Left cardiac atrium (tissue), 4 donors: ENCODE measurements at places on chromosomes 16 and 17. TPM values are rescaled to one million over a fixed set of nuclear protein-coding genes. Genes with fewer than 3 reads are reported as not detected.

DNA sequence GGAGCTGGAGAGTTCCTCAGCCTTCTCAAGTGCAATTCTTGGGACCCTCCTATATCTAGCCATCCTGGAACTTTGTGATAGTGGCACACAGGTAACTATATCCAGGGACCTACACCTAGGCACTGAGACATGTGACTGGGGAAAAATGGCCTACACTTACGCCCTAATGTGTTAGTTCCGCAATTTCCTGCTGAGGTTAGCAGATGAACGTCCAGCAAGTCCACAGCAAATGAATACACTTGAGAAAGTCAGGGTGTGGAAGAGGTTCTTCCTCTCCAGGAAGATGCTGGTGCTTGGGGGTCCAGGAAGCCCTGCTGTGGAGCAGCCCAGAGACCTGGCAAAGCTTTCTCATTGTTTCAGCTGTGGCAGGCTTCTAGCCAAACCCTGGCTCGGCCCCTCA, 20.8 kb downstream of the PIK3R5 start:
- DNase-seq: no peak

GRCh38 chr17:77884967-77885641, 73.4 kb upstream of the TNRC6C start:
- no peak for DNase-seq

- DNase-seq: no peak
Measured at GRCh38 chr17:80308692-80309517, 48.3 kb downstream of the RNF213 start.

Gene BTBD17
- not detected for total RNA-seq

Gene ANTKMT
- 36.8 TPM for total RNA-seq

- no peak for DNase-seq
Measured at GRCh38 chr16:84119368-84119767, 2.6 kb upstream of the MBTPS1 start.

DNA sequence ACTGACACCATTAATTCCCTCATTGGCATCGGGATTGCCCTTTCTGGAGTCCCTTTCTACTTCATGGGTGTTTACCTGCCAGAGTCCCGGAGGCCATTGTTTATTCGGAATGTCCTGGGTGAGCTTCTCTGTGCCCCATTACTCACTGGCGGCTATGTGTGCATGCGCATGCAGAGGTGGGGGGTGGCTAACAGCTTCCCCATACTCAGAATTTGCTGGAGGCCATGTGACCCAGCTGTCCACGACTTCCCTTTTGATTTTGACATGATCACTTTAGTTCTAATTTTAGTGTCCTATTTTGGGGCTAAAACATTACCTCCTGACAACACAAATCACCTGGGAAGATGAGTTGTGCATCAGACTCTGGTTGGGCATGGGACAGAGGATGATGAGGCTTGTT, 14.1 kb downstream of the SLC7A6OS start:
- no peak for DNase-seq

DNA sequence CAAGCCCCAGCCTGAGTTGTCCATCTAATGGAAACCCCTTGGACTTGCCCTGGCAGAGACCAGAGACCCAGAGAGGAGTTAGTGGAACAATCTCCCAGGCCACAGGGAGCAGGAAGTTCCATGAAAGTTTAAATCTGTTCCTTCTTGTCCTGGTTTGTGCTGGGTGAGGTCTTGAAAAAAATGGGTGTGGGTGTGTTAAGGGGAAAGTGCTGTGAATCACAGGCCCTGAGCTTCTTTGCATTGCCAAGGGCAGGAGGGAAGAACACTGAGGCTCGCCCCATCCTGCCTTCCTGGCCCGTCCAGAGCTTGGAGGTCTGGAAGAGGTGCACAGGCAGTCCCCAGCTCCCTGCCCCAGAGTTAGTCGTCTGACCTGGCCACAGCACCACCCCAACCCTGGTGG, 2.3 kb downstream of the ADORA2B start:
- no peak for DNase-seq

Gene CCDC78
- total RNA-seq: 0.50 TPM

- peak; percentile 31 for DNase-seq
Measured at GRCh38 chr17:29593591-29594518, 923 bp downstream of the ANKRD13B start.

Gene MYH8
- total RNA-seq: not detected

DNA sequence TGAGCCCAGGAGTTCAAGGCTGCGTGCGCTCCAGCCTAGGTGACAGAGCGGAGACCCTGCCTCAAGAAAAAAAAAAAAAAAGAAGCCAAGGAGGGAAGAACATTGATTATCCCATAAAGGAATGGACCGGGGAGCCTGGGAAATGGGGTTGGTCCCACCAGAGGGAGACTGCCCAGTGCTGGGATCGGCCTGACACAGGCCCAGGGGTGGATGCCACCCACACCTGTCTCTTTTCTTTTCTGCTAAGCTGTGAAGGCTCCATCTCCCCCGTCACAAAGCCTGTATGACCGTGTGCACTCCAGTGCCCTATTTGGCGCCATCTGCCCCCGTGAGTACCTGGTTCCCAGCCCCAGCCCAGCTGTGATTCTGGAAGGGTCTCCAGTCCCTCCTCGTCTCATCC, 15.7 kb downstream of the UBALD1 start:
- DNase-seq: no peak

GRCh38 chr17:50426472-50426782, 409 bp downstream of the ACSF2 start:
- no peak for DNase-seq

Gene SLC5A11
- total RNA-seq: not detected

DNA sequence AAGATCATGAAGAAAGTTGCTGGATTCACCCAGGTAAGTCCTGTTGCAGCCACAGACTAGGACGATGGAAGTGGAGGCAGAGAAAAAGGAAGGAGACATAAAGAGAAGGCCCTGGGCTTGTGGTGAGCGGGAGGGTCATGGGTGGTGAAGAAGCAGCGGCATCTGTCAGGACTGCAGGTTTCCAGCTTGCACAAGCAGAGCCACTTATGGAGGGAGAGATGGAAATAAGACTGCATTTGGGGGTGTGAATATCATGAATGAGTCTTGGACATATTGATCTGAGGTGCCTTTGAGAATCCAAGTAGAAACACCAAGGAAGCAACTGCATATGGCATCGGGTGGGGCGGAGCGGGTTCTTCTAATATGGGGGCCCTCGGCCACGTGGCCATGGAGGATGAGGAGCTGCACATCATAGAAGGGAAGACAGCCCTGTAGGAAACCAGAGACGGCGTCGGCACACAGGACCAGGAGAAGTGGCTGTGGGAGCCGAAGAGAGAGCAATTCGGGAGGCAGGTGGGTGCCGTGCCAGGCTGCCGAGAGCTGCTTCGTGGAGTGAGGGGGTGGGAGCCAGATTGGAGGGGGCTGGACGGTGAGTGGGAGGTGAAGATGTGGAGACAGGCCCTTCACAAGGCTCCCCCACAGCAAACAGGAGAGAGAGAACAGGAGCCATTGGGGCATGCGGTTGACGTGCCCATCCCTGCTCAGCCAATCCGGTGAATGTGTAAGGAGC, 243.5 kb downstream of the GSG1L start:
- DNase-seq: no peak

DNA sequence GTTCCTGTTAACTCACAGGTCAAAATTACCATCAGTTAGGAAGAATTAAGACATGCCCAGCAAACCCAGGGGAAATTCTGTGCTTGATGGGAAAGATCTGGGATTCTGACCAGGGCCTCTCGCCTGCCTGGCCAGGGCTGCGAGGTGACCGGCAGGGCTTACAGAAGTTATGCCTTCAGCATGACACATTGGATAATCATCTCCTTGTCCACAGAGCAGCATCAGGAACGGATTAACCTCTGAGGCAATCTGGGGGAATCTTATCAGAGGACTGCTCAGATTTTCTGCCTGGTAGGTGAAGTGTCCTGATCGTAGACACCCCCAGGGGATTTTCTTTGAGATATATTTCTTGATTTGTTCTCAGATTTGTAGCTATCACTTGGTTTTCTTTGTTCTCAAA, 172.5 kb downstream of the HS3ST3A1 start:
- no peak for DNase-seq

- DNase-seq: peak; percentile 51
Measured at GRCh38 chr17:1977583-1978395, 47.3 kb downstream of the RTN4RL1 start.

Gene TMEM235
- total RNA-seq: not detected

DNA sequence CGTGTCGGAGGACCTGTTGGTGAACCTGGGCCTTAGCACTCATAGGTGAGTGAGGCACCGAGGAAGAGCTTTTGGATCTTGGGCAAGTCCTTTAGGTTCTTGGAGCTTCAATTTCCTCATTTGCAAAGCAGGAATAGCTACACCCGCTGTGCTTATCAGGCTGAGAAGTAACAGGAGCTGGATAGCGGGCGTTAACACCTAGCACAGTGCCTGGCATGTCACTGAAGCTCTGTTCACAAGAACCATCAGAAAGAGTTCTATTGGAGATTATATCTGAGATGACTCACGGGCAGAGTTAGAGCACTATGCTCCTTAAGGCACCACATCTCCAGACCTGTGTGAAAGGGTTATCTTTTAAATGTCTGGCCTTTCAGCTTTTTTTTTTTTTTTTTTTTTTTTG, 12.8 kb downstream of the MEOX1 start:
- no peak for DNase-seq

DNA sequence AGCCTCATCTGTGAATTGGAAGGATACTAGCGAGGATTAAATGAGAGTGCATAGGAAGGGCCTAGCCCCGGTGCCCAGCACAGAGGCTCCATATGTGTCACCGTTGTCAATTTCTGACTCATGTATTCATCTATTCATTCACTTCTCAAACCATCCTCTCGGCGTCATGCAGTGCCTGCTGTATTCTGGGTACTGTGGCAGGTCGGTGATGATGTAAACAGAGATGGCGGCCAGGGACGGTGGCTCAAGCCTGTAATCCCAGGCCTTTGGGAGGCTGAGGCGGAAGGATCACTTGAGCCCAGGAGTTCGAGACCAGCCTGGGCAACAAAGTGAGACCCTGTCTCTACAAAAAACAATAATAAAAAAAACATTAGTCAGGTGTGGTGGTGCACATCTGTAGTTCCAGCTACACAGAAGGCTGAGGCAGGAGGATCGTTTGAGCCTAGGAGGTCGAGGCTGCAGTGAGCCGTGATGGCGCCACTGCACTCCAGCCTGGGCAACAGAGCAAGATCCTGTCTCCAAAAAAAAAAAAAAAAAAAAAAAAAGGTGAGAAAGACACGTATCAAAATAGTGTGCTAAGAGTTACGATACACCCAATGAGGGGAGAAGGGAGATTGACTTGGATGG, 4.3 kb upstream of the PPP1R1B start:
- no peak for DNase-seq

GRCh38 chr17:47830396-47831002, 842 bp downstream of the MRPL10 start:
- DNase-seq: no peak

DNA sequence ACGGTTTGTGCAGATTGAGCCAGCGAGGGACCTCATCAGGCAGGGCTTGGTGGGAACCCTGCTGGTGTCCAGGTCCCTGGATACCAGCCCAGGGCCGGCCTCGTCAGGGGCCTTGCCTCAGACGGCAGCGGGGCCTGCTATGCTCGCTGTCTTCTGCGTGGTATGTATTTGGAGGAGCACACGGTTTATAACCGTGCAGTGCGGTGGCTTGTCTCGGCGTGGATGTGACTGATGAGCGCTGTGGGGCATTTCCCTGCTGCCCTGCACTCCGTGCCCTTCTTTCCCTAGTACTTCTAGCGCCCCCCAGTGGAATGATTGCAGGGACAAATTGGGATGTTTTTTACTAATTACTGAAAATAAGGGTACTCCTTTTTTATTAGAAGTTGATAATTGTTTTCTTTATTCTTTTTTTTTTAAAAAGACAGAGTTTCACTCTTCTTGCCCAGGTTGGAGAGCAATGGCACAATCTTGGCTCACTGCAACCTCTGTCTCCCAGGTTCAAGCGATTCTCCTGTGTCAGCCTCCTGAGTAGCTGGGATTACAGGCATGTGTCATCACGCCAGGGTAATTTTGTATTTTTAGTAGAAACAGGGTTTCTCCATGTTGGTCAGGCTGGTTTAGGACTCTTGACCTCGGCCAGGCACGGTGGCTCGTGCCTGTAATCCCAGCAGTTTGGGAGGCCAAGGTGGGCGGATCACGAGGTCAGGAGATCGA, 15.3 kb downstream of the TBCD start:
- peak; percentile 45 for DNase-seq

DNA sequence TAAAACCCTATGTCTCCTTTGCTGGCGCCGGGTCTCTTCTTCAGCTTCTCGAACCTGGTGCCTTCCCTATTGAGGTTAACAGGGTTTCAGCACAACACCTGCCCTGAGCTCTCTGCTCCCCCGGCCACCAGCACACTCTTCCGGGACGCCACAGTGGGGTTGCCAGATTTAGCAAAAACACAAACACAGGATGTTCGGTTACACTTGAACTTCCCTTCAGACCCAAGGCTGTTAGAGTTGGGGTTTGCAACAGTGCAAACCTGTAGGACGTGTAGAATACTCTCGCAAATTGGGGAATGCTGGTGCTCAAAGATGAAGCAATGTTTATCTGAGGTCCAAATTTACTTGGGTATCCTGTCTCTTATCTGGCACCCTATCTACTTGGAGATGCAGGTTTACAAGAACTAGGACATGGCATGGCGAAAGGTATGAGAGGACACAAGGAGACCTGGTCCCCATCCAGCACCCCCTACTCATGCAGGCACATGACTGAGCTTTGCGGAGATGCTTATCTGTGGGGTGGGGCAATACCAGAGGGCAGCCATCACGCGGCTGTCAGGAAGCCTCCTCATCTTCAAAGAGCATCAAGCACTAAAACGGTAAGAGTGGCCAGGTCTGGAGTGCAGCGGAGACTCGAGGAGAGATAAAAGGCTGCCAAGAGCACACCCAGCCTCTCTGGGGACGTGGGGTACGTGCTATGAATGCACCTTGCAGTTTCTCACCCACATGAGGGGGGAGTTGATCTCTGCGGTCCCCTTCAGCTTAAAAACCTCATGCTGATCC, 52.8 kb downstream of the SDK2 start:
- no peak for DNase-seq

Gene KCTD19
- total RNA-seq: 0.16 TPM

- DNase-seq: peak; percentile 81
Measured at GRCh38 chr16:30535777-30536190, 1.1 kb upstream of the ZNF747 start.

- DNase-seq: peak; percentile 89
Measured at GRCh38 chr17:40559954-40560591, 5.2 kb downstream of the CCR7 start.

GRCh38 chr17:33950061-33950460, 305.0 kb upstream of the CCL2 start:
- DNase-seq: no peak

Gene HOXB1
- total RNA-seq: not detected

DNA sequence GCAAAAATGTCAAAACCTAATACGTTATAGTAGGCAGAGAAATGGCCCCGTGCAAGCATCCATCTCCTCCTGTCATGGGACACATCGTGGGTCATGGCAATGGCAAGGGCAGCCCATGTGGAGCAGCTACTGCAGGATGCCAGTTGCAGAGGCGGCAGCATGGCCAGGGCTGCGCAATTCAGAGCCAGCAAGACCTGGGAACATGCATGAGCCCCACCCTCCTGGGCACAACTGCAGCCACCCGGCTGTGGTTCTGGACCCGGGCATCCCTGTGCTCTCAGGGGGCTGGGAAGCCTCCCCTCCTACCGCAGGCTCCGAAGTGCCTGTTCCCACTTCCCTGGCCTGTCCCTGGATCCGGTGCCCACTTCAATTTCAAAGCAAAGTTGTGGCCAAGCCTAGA, 203.6 kb downstream of the CPPED1 start:
- DNase-seq: no peak

GRCh38 chr17:73467651-73468050, 155.8 kb upstream of the CDC42EP4 start:
- DNase-seq: no peak

GRCh38 chr17:76246080-76247066, 6.1 kb upstream of the RNF157 start:
- DNase-seq: no peak

Gene TMEM106A
- 7.6 TPM for total RNA-seq

Gene ZFP1
- 6.8 TPM for total RNA-seq
